ENCODE measurements at places on chromosomes 2 and 18. TPM values are rescaled to one million over a fixed set of nuclear protein-coding genes. Genes with fewer than 3 reads are reported as not detected.

- no peak for DNase-seq
These were observed 255.1 kb downstream of the STK39 start for GRCh38 chr2:167992278-167992677.

DNA sequence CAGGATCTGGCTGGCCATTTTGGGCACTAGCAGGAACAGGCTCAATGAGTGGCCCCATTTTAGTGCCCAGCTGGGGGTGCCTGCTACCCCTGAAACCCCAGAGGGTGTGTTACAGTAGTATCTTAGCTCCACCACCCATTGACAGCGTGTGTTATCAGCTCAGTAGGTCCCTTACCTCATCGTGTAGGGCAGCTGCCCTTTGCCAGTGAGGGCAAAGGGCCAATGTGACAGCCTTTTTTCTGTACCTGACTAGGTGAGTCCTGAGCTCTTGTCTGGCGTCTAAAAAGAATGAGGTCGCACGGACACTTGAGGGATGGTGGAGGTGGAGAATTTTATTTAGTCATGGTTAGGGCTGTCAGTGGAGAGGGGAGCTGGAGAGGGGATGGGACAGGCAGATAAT lies 462.2 kb downstream of the PIK3C3 start:
- DNase-seq: no peak

The FKBP1B gene
- 12.1 TPM for total RNA-seq

DNA sequence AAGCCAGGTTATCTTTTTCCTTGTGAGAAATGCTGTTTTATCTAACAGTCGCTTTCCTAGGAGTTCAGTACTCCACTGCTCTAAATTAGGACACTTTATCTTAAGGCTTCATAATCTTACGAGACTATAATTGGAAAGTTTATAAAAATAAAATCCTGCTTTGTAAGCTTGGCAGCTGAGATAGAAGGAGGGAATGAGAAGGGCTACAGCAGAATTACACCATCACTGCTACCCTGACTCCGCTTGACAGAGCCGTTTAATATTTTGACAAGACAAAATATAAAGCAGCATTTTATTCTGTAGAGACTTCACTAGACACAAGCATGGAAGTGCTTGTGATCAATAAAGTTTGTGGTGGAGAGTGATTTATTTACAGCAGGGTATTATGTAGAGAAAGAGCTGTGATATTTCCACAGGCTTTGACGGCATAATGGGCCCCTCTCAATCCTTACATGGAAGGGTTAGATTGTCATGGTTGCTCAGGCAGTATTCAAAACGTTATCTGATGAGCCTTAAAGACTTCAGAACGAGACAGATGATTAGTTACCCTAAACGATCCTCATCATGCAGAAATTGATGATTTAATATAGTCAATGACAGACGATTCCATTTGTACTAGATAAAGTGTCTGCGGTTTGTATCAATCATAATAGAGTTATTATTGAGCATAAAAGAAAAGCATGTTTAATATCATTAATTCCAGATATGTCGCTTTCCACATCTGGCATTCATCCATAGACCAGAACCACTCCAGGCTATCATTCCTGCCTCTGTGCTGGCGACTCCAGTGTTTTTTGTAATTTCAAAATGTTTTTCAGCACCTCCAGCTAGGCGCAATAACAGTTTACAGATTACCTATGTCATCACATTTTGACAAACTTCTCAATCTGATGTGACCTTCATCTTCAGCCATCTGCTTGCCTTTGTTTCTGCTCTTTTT lies 242.2 kb downstream of the FIGN start:
- DNase-seq: no peak

The ZNF804A gene
- not detected for total RNA-seq

- no peak for DNase-seq
These were observed 126.0 kb upstream of the KLF7 start for GRCh38 chr2:207291625-207292252.

GRCh38 chr2:112021290-112021689 lies 33.8 kb upstream of the TMEM87B start:
- DNase-seq: no peak

The HTR2B gene
- total RNA-seq: 0.22 TPM

The LCT gene
- under 0.01 TPM for total RNA-seq

GRCh38 chr18:63161032-63161760 lies 158.4 kb downstream of the BCL2 start:
- DNase-seq: no peak

- DNase-seq: no peak
These were observed 28.9 kb upstream of the LRP2 start for GRCh38 chr2:169391236-169391635.

DNA sequence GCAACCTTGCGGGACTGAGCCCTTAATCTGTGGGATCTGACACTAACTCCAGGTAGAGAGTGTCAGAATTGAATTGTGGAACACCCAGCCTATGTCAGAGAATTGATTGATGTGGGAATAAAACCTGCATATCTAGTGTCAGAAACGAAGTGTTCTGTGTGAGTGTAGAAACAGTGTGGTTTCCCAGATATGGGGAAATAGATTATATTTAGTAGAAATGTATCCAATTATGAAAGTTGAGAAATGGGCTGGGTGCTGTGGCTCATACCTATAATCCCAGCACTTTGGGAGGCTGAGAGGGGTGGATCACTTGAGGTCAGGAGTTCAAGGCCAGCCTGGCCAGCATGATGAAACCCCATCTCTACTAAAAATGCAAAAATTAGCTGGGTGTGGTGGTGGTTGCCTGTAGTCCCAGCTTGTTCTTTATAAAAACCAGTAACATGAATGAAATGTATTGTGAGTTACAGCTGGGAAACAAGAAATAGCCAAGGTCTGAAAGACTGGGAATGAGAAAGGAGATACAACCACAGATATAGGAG lies 4.3 kb upstream of the TP53I3 start:
- no peak for DNase-seq

- no peak for DNase-seq
These were observed 141.2 kb downstream of the RTN4 start for GRCh38 chr2:54909001-54909400.

The OSBPL6 gene
- total RNA-seq: 3.8 TPM

DNA sequence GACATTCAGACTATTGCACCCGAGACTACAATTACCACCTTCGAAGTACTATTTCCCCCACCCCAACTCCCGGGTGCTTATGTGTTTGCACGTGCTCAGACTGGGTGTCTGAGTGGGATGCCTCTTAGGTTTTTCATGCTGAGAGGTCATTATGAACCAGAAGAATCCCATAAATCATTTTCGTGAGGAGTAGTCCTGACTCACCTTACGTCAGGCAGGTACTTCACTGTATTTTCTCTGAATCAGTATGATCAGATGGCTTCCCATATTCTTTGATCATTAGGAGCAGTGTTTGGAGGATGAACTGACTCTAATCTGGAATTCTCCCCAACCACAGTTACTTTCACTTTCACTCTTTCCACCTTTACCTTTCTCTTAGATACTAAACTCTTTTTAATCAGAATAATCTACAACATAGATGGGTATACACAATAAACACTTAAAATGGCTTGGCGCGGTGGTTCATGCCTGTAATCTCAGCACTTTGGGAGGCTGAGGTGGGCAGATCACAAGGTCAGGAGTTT lies 38.4 kb upstream of the STAT4 start:
- no peak for DNase-seq

The SLC14A1 gene
- not detected for total RNA-seq

DNA sequence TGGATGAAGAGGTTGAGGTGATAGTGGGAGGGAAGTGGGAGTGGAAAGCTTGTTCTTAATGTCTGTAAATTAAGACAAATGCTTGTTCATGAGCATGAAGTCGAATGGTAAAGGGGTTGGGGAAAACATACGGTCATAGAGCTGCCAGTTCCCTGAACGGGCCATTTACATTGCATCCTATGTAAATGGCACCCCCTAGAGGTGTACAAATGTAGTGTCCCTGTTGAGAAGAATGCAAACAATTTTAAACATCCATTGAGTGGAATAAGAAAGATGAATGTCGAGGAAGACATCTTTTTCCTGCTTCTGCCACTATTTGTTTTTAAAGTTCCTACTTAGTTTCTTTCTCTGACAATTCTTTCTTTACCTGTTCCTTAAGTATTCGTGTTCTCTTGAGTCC lies 155.7 kb downstream of the RDH14 start:
- DNase-seq: no peak

The SCYGR8 gene
- not detected for total RNA-seq

- no peak for DNase-seq
These were observed 173.5 kb downstream of the ALK start for GRCh38 chr2:29747786-29748470.

The GCFC2 gene
- total RNA-seq: 13.7 TPM

DNA sequence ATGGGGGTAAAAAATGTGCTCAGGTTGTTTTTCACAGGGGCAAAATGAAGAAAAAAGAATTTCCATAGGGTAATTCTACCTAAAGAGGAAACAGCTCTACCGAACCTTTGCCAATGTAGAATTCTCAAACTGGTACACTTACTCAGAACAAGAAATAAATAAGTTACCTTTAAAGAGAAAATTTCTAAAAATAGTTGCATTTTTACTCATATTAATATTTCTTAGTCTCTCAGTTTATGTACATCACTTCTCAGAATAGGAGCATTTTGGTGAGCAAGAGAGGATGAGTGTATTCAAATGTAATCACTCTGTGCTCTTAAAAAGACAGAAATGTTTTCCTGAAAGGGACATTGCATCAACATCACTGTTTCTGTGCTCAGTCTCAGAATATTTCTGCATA lies 574.7 kb upstream of the SLC8A1 start:
- no peak for DNase-seq

- no peak for DNase-seq
These were observed 63.2 kb downstream of the LYPD6 start for GRCh38 chr2:149393614-149394013.

The BCL2L11 gene
- 7.8 TPM for total RNA-seq

- no peak for DNase-seq
These were observed 75.2 kb downstream of the SLC5A7 start for GRCh38 chr2:108061439-108062042.

GRCh38 chr2:96301865-96302264 lies 3.5 kb downstream of the SNRNP200 start:
- DNase-seq: no peak

- DNase-seq: no peak
These were observed 184.1 kb upstream of the ARL4C start for GRCh38 chr2:234680688-234681619.

The ANKRD23 gene
- total RNA-seq: 2.9 TPM

DNA sequence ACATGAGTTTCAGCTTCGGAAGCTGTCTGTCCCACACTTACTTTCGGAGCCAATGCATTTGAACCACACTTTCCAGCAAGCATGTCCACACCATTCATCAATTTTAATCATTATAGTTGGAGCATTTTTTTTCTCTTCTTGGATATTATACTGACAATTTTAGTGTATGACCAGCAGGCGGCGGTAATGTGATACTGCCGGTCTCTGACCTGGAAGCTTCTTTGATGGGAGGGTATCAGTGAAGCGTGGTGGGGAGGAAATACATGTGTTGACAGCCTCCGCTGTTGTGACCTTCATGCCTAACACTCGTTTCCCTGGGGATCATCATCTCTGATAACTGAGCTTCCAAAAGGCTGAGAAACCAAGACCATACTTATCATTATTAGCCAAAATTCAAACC lies 231.7 kb downstream of the GBX2 start:
- DNase-seq: no peak

- DNase-seq: no peak
These were observed 1.0 kb upstream of the HOXD12 start for GRCh38 chr2:176098366-176099158.

DNA sequence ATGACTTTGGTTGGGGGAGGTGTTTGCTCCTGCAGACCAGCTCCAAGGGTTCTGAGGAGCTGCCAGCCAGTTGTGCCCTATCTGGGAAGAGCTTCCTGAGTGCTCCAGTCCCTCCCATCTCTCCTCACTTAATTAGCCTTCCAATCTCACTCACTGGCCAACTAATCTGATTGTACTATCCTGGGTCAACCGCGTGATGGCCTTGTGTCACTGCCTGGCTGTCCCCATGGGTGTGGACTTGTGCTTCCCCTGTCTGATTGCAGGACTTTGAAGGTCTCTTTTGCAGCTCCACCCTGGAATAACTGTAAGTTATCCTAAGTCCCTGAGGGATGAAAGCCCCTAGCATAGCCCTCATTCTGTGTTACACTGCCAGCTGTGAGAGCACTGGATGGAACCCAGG lies 65.0 kb downstream of the SLC4A5 start:
- DNase-seq: no peak

- DNase-seq: no peak
These were observed 201.7 kb upstream of the STK17B start for GRCh38 chr2:196372811-196373664.

The SLC4A1AP gene
- 27.0 TPM for total RNA-seq

The DOK6 gene
- 0.88 TPM for total RNA-seq

DNA sequence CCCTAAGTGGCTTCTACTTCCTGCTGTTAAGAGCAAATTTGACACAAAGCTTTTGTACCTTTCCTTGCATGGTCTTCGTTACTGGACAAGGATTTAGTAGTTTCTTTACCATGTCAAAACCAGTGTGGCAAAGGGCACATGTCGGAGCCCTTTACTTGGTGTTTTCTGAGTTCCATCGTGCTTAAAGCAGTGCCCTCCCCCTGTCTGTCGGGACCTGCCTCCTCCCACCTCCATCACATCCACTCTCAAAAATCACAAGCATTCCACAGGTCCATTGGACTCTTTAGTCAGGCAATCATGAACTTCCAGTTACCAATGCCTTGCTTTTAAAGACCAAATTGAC lies 763 bp downstream of the CCDC141 start:
- no peak for DNase-seq

Measured in esophagus squamous epithelium (tissue), 5 donors.